ENCODE measurements at places on chromosomes 6 and 20.
A peak's percentile ranks its signal among the peaks of the same experiment; 100 is the strongest.

DNA sequence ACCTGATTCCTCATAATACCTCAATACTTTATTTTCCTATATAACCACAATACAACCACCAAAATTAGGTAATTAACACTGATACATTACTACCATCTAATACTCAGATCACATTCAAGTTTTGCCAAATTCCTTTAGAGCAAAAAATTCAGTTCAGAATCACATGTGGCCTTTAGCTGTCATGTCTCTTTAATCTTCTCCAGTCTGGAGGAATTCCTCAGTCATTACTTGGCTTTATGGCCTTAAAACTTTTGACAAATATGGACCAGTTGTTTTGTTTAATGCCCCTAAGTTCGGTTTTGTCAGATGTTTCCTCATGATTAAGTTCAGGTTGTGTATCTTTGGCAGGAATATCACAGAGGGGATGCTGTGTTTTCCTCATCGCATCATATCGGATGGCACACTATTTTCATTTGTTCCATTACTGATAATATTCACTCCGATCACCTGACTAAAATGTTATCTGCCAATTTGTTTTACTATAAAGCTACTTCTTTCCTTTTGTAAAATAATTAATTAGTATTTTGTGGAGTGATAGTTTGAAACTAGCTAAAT lies 51.2 kb upstream of the AKIRIN2 start:
- DNase-seq: no peak

DNA sequence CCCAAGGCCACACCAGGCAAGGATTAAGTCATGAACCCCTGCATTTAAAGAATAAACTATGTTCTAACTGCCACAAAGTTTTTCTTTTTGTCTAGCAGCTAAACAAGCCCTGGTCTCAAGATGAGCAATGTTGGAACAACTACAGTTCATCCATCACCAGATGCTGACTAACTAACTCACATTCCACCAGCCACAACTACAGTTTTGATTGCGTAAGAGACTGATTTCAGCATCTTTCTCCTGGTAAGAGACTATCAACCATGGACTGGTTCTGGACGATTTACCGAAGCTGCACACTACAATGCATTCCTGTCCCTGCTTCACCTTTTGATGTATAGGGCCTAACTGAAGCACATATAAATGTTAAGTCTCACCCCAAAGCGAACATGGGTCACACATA lies 43.0 kb downstream of the F13A1 start:
- DNase-seq: no peak

DNA sequence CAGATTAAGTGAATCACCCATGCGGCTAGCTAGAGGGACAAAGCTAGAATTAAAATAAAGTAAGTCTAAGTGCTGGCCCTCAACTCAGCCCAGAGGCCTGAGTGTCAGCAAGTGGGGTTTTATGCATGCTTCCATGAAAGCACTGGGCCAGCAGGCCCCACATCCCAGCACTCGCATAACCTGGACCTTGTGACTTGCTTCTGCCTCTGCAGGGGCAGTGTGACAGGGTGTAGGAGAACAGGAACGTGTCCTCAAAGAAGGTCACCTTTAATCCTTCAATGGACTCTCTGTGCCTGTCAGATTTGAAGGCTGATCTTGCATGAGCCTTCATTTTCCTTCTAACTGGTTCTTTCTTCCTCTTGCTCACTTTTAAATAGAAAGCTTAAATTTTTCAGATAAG lies 183.4 kb downstream of the ALDH8A1 start:
- no peak for DNase-seq

DNA sequence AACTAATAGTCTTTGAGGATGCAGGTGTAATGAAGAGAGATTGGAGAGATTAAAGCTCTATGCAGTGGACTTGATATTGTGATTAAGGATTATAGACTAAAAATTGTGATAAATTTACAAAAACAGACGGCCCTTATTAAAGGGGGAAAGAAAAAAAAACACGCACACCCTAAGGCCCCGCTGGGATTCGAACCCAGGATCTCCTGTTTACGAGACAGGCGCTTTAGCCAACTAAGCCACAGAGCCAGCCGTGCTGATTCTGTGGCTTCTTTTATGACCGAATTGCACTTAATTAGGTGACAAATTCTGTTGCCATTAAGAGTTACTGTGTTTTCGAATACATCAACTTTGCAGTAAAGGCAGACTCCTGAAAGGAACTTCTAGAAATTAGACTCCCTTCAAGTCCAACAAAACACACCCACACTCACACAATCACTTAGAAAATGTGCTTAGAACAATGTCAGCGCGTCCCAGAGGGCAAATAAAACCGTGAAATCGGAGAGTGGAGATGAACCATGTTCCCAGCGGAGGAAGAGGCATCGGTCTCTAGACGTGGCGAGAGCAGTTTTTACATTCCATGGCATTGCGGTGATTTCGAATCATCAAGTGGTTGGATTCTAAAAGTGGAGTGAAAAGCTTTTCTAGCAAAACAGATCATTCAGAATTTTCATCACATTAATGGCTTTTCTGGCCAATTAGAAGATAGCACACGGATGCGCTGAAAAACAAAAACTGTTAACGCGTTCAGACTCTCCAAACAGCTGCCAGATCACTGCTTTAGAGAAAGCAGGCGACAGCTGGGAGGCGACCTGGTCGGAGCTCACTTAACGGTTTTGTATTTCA lies 122.6 kb downstream of the GPX5 start:
- DNase-seq: no peak

DNA sequence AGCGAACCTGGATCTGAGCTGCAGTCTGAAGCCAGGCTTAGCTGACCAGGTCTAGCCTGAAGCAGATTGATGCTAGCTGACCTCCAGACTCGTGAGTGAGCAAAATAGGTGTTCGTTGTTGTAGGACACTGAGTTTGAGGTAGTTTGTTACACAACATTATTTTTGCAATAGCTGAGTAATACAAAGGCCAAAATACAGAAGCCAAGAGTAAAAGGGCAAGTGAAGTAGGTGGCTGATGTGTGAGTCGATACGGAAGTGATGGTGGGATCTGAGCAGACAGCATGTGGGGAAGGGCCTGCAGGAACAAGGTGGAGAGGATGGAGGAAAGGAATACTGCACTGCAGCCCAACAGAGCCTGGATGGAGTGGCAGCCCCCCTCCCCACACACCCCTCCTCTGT lies 8.5 kb upstream of the SPATS1 start:
- no peak for DNase-seq

DNA sequence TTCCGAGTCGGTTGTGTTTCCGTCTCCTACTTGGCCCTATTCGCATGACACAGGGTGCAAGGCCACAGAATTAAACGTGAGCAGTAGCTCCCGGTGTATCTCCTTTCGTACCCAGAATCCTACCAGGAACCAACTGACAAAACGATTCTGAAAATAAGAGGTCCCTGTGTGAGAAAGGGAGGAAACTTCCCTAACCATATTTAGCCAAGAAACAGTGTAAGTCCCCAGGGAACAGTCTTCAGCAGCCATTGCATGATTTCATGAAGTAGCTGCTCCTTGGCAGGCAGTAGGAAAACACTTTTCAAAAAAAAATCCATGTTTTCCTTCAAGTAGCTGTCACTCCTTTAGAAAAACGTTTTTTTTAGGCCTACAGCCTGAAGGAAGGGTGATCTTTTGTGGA lies 46.9 kb downstream of the PDE10A start:
- DNase-seq: no peak

- no peak for DNase-seq
These were observed 40.0 kb downstream of the KATNA1 start for GRCh38 chr6:149608381-149608982.

DNA sequence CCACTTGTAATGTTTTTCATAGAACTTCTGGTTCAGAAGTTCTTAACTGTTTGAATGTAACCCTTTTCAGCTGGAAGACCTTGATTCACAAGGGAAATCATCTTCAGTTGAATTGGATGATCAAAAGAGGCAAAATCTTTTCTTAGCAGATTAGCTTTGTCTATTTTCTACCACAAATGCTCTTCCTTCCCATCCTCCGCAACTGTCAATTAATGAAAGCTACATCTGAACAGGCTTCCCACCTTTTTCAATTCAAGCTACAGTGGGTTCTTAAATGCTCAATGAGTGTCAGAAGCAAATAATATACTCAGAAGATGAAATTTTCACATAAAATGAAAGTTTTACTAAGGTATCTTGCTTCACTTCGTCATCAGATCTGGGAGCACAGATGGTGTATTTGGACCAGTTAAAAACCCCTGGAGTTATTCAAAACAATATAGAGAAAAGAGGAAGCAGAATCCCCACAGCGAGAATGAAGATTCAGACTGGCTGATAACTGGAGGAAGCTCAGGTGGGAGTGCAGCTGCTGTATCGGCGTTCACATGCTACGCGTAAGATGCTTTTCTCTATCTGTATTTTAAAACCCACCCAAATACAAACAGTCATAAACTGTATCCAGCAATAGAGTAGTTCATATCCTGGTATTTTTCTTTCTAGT lies 19.4 kb downstream of the QRSL1 start:
- no peak for DNase-seq

GRCh38 chr20:51437182-51437924 lies 105.2 kb downstream of the NFATC2 start:
- no peak for DNase-seq

- no peak for DNase-seq
These were observed 256.9 kb downstream of the ARHGAP18 start for GRCh38 chr6:129453073-129453472.

- no peak for DNase-seq
These were observed 4.2 kb downstream of the PIGT start for GRCh38 chr20:45420125-45420524.

DNA sequence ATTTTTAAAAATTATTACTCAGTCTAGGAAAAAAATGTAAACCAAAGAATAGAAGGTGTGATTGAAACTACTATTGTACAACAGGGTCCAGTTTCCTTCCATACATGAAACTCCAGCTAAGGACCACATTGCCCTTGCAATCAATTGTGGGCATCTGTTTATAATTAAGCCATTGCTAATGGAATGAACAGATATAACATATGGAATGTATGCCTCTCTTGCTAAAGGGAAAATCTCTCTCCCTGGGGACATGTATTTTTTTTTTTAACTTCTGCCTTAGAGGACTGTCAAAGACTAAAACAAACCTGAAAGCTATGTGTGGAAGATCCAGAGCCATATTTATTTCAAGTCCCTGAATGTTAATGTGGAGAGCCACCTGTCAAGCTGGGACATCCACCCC lies 336.8 kb upstream of the MANEA start:
- DNase-seq: no peak

- no peak for DNase-seq
These were observed 996.0 kb upstream of the CITED2 start for GRCh38 chr6:140370441-140370840.

DNA sequence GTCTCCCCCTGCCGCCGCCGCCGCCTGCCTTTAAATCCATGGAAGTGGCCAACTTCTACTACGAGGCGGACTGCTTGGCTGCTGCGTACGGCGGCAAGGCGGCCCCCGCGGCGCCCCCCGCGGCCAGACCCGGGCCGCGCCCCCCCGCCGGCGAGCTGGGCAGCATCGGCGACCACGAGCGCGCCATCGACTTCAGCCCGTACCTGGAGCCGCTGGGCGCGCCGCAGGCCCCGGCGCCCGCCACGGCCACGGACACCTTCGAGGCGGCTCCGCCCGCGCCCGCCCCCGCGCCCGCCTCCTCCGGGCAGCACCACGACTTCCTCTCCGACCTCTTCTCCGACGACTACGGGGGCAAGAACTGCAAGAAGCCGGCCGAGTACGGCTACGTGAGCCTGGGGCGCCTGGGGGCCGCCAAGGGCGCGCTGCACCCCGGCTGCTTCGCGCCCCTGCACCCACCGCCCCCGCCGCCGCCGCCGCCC lies 474 bp downstream of the CEBPB start:
- DNase-seq: peak; percentile 46

DNA sequence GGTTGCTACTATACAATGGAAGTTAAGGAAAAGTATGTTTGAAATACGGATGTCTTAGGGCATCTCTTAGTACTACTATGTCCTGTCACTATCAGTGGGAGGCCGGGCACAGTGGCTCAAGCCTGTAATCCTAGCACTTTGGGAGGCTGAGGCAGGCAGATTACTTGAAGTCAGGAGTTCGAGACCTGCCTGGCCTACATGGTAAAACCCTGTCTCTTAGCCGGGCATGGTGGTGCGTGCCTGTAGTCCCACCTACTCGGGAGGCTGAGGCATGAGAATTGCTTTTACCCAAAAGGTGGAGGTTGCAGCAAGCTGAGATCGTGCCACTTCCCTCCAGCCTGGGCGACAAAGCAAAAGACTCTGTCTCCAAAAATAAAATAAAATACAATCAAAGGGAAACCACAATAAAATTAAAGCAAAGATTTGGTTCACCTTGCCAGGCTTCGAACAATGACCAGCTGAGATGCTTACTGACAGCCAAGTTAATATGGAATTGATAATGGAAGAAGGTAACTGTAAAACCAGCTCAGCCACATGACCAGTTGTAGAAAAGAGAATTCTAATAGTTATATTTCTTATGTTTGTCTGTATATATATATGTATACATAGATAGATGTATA lies 6.5 kb downstream of the CD24 start:
- no peak for DNase-seq

DNA sequence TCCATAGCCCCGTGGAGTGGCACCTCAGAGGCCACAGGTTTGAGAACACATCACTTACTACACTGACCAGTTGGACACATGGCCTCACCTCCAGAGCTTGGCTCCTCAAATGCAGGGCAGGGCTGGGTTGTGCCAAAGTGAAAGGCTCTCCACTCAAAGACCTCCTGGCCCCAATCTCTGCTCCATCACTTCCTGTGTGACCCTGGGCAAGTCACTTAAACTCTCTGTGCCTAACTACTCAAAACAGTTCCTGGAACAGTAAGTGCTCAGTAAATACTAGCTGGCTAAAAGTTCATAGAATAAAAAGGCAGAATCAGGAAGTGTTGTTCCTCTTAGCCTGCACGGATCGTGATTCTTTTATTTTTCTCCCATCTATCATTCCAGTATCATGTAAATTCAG lies 50.2 kb downstream of the AGPAT4 start:
- no peak for DNase-seq

- no peak for DNase-seq
These were observed 135.1 kb upstream of the CST7 start for GRCh38 chr20:24813936-24814335.

GRCh38 chr20:31833130-31833930 lies 12.1 kb downstream of the FOXS1 start:
- peak; percentile 65 for DNase-seq

DNA sequence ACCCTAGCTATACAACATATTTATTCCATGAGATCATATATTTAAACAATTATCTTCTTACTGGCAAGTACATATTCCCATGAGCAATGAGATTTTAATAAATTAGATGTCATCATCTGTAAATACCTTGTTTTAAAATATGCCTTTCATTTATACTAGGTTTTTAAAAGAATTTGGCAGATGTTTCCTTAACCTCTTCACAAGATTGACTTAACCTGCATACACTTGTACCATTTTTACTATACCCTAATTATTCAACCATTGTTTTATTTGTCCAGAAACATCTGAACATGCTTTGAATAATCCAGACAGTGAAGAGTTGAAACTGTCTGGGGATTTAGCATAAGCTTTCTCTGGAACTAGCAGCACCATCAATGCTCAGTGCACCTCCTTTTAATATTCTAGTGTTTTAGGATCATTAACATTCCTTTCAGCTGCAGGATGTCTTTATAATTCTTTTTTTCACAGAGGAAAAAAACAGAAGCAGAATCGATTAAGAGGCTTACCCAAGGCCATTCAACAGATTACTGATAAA lies 188.0 kb upstream of the TENT5A start:
- DNase-seq: no peak

- DNase-seq: no peak
These were observed 78.5 kb upstream of the SIRPA start for GRCh38 chr20:1816384-1817381.

Data from gastrocnemius medialis (tissue), 4 donors.